ENCODE measurements at places on chromosomes 4 and X. TPM values are rescaled to one million over a fixed set of nuclear protein-coding genes. Genes with fewer than 3 reads are reported as not detected.

LRCH2 gene
- total RNA-seq: not detected

WDFY3 gene
- 0.56 TPM for total RNA-seq

BEX3 gene
- 5.3 TPM for total RNA-seq

KDR gene
- total RNA-seq: not detected

TBL1X gene
- 26.0 TPM for total RNA-seq

CFAP99 gene
- total RNA-seq: not detected
